ENCODE measurements at places on chromosomes 13 and 19.

DNA sequence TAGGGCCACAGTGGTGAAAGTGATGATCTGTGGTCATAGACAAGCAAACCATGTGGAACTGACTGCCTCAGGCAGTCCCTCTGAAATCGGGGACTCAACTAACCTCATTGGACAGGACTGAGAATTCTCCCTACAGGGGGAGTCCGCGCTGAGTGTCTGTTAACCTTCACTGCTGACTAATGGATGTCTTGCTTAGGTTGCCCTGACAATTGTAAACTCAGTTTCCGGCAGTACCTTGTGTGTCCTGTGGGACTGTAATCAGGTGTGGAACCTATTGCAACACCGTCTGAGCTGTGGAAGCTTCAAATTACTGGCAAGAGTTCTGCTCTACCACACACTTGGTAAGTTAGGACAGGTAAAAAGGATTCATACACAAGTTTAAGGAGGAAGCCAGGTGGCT is 21.8 kb downstream of the ZNF77 start:
- DNase-seq, result no peak

- no peak for DNase-seq
These were observed 3.1 kb downstream of the KISS1R start for GRCh38 chr19:920051-920864.

DNA sequence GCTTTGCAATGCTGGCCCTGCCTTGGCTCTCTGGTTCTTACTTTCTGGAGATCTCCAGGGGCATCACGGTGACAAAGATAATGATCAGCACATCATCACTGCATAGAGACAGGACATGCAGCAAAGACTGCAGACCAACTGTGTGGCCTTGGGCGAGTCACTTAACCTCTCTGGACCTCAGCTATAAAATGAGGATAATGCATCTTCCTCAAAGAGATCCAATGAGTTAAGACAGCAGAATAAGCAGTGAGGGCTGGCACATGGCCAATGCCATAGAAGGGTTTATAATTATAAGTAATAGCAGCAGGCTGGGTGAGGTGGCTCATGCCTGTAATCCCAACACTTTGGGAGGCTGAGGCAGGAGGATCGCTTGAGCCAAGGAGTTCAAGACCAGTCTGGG is 2.4 kb downstream of the MAG start:
- no peak for DNase-seq

DNA sequence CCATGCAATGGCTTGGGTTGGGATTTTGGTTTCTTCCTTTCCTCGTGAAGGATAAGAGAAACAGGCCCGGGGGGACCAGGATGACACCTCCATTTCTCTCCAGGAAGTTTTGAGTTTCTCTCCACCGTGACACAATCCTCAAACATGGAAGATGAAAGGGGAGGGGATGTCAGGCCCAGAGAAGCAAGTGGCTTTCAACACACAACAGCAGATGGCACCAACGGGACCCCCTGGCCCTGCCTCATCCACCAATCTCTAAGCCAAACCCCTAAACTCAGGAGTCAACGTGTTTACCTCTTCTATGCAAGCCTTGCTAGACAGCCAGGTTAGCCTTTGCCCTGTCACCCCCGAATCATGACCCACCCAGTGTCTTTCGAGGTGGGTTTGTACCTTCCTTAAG is 24.1 kb downstream of the SPC24 start:
- DNase-seq, result no peak

GRCh38 chr13:97329331-97329730 is 104.6 kb upstream of the RAP2A start:
- DNase-seq, result no peak

GRCh38 chr19:41621226-41621625 is 5.6 kb downstream of the CEACAM4 start:
- no peak for DNase-seq

DNA sequence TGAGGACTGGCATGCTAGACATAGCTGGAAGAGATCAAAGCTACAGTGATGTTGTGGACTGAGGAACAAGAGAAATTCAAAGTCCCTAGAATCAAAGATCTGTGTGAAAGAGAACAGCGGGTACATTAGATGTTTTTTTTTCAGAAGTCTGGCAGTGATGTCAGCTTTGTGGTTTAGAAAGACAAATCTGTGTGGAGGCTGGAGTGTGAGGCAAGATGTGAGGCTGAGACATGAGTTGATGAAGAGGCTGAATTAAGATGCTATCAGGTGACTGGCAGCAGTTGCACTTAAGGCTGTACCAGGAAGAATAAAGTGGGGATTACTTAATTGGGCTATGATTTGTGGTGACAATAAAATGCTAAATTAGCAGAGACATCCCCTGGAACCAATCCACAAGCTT is 46.5 kb downstream of the DNAJC3 start:
- no peak for DNase-seq

DNA sequence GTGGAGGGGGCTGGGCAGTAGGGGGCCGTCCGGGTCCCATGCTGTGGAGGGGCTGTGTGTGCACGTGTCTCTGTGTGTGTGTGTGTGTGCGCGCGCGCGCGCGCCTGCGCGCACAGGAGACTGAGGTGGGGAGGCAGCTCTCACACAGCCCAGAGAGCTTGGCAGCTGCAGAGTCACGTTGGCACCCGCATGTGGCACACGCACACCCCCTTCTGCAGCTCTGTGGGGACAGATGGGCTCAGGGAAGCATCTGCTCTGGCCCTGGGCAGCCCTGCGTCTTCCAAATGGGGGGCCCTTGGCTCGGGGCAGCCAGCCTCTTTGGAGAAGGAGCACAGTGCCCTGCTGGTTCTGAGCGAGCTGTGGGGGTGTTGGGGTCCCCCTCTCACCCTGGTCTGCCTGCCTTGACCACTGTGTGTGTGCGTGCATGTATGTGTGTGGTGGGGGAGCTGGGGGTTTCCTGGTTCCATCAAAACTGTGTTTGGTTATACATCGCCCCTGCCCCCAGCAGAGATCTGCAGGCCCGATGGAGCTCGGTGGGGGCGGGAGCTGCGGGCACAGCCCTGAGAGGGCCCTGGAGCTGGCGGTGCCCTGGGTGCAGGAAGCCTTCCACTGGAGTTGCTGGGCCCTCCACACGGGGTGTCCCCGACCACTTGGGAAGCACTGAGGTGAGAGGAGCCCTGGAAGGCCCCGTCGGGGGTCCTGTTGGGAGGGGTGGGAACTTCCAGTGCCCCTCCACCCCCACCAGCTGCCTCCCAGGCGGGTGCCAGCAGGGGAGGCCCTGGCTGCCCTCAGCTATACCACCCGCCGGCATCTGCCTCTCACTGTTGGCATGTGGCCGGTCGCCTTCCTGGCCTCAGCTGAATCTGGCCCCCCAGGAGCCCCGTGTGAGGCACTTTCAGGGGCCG is 67.1 kb downstream of the KDM4B start:
- DNase-seq, result peak; percentile 29

- DNase-seq, result no peak
These were observed 265.9 kb downstream of the TBC1D4 start for GRCh38 chr13:75216038-75216437.

DNA sequence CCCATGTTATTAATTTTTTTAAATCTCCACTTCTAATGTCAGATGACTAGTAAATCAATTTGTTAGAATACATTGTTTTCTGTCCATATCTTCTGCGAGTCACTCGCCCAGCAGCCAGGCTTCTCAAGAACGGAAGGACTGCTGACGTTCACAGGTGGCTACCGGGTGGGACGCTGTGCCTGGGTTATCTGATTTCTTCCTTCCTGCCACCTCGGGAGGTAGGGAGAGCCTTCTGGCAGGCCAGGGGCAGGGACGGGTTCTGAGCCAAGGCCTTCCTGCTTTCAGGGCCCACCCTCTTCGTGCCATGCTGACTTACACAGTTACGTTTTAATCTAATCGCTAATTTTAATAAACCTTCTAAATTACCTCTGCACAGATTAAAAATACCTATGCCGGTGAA is 7.9 kb upstream of the C1QTNF9 start:
- DNase-seq, result no peak

GRCh38 chr13:48175185-48175584 is 57.8 kb upstream of the ITM2B start:
- DNase-seq, result no peak

- DNase-seq, result no peak
These were observed 5.5 kb downstream of the AP3D1 start for GRCh38 chr19:2145831-2146241.

Data from nucleus accumbens (tissue), 56 donors.